CD4-positive, alpha-beta T cell treated with Interleukin-1 beta for 1 hour (primary cell): ENCODE measurements at places on chromosomes 4 and X.

GRCh38 chrX:95764972-95765451, 919.6 kb upstream of the DIAPH2 start:
- no peak for DNase-seq

- DNase-seq: peak; percentile 5
Measured at GRCh38 chrX:108091878-108092291, 307 bp downstream of the ATG4A start.

GRCh38 chr4:166432842-166433241, 559.8 kb downstream of the TLL1 start:
- DNase-seq: no peak

- no peak for DNase-seq
Measured at GRCh38 chr4:145731028-145731427, 51.1 kb downstream of the C4orf51 start.

DNA sequence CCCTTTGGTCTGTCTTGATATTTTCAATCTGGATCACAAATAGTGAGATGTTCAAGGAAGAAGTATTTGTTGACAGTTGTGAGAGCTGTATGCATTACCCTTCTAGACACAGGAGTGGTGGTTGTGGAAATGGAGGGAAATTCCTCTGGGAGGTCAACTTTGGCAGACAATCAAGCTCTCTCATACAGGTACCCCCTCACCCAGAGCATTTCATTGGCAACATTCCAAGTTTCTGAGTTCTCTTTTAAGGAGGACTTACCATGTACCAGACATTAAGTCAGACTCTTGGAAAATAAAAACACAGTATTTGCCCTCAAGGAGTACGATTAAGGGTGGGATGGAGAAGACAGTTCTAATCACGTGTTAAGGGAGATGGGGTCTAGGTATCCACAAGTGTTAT, 45.3 kb downstream of the KLHL15 start:
- DNase-seq: no peak

- no peak for DNase-seq
Measured at GRCh38 chrX:74527350-74527749, 87.1 kb downstream of the RLIM start.

DNA sequence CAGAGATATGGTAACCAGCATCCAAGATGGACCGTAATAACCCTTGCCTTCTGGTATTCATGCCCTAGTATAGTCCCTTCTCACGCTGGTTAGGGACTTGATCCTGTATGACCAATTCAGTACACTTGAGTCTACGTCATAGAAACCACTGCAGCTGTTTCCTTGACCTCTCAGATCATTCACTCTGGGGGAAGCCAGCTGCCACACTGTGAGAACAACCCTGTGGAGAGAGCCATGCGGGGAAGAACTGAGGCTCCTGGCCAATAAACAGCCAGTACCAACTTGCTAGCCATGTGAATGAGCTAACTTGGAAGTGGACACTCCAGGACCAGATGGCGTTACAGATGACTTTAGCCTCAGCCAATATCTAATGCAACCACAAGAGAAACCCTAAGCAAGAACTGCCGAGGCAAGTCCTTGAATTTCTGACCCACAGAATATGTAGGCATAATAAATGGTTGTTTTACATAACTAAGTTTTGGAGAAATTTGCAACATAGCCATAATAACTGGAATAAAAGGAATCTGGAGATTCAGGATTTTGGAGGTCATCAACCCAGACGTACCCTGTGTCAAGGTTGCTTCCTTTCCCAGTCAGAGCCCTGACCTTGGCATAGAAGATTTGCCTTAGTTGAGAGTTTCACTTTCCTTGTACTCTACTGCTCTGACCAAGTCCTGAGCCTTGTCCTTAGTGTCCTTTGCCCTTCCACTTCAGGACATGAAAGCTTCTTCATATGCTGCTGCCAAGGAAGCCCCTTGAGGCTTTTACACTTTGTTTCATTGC, 87.3 kb upstream of the ZNF81 start:
- DNase-seq: no peak

DNA sequence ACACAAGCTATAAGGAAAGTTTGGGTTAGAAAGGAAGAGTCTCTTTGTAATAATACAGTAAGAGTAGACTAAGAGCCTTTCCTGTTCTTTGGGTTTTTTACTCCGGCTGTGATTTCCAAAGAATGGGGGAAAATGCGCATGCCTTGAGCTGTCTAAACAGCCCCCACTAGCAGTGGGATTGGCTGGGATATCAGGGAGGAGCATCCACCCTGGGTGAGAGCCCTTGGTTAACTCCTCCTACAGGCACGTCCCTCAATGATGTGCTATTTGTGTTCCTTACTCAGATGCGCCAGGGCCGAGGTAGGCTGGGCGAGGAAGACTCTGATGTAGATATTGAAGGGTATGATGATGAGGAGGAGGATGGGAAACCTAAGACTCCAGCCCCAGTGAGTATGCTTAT, 74.0 kb upstream of the OGT start:
- DNase-seq: no peak

- no peak for DNase-seq
Measured at GRCh38 chrX:40080894-40081678, 16.7 kb downstream of the BCOR start.

GRCh38 chr4:64250061-64250460, 159.2 kb downstream of the TECRL start:
- no peak for DNase-seq

GRCh38 chrX:106932960-106933537, 12.8 kb downstream of the CLDN2 start:
- DNase-seq: no peak

GRCh38 chrX:135591871-135592270, 71.4 kb downstream of the INTS6L start:
- DNase-seq: no peak

- no peak for DNase-seq
Measured at GRCh38 chr4:4594285-4594920, 52.6 kb upstream of the STX18 start.

- no peak for DNase-seq
Measured at GRCh38 chr4:1004557-1005485, 6.6 kb upstream of the FGFRL1 start.

DNA sequence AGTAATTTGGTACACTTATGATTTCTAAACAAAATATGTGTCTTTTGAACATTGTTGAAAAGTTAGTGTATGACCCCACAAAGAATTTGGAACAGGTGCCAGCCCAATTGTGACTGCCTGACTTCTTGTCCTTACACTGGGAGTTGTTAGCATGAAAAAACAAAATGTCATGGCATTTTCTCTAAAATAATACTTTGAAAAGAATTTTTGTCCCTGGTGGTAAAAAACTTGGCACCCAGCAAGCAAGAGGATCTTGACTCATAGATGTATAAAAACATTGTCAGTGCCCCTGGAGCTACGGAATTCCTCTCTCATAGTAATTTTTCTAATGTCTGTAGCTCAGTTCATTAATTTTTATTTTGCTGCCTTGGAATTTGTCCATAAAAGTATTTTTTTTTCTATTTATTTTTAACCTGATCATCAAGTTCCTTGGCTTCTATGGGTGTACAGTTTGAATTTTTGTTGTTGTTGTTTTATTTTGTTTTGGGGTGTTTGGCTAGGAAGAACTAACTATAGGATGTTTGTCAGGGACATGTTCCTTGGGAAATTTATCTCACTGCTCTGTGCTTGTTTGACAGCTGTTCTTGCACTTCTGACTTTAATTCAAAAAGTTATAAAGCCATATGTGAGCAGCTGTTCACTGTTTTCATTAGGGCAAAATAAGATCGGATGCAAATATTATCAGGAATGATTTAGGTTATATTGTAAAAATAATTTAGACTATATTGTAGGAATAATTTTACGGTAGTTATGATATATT, 95.4 kb upstream of the NUDT6 start:
- DNase-seq: no peak

DNA sequence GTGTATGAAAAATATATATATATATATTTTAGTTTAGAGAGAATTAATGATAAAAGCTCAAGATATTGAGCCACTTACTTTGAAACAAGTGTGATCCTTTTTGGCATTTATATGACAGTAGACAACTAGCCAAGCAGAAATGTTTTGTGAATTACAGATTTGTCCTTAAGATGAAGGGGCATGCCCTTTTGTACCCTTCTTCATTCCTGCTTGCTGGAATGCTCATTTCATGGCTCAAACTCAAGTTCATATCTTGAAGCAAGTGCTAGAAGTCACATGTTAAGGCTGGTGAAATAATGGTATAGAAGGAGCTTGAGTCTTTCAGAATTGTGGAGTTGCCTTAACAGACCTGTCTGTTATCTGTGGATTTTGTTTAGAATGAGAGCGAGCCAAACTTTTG, 203.0 kb downstream of the BMPR1B start:
- DNase-seq: no peak

DNA sequence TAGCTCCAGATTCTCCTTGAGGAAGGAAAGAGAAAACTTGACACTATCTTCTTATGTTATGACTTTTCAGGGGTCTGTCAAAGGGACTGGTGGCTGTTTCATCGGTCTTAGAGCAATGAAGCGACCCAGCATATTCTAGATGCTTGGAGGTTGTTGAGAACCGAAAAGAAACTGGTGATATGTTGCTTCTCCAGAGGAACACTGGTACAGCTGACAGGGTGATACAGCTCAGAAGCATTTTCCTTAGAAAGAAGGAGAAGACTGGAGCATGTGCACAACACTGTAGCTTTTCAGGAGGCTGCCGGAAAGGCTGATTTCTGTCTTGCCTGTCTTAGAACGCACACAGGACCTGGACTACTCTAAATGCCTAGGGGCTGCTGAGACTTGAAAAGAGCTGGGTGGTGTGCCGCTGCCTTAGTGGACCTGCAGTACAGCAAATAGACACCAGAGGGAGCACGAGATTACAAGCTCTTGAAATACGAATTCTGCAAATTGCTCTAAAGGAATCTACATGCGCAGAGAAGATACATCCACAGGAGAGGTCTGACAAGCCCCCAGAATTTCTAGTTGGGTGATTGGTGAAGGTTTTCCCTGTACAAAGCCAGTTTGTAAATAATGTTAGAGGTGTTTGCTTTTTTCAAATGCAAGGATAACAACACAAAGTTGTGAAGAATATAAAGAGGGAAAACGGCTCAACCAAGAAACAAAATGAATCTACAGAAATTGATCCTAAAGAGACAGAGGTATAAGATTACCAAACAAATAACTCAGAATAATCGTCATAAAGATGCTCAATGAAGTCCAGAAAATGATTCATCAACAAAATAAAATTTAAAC, 223.1 kb upstream of the DMD start:
- peak; percentile 5 for DNase-seq

- no peak for DNase-seq
Measured at GRCh38 chr4:80814266-80814665, 216.2 kb upstream of the BMP3 start.

- peak; percentile 93 for DNase-seq
Measured at GRCh38 chrX:30652527-30653414, 452 bp upstream of the GK start.

DNA sequence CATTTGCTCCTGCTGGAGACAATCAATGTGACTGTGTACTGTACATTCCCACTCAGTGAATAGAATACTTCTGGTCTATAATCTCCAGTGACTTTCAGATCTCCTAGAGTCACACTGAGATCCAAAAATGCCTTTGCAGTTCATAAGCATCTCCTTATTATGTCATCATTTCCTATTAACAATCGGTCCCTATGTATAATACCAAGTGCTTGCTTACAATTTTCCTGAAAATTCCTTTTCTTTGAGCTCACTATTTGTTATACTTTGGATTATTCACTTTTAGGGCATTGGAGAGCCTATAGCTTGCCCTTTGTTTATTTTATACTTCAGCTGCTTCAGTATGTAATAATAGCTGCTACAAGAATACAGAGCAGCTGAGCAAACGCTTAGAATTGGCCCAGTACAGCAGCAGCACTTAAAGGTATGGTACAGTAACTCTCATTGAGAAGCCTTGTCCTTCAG, 313.0 kb downstream of the DCTD start:
- no peak for DNase-seq

- no peak for DNase-seq
Measured at GRCh38 chrX:29299684-29300083, 712.4 kb downstream of the IL1RAPL1 start.

DNA sequence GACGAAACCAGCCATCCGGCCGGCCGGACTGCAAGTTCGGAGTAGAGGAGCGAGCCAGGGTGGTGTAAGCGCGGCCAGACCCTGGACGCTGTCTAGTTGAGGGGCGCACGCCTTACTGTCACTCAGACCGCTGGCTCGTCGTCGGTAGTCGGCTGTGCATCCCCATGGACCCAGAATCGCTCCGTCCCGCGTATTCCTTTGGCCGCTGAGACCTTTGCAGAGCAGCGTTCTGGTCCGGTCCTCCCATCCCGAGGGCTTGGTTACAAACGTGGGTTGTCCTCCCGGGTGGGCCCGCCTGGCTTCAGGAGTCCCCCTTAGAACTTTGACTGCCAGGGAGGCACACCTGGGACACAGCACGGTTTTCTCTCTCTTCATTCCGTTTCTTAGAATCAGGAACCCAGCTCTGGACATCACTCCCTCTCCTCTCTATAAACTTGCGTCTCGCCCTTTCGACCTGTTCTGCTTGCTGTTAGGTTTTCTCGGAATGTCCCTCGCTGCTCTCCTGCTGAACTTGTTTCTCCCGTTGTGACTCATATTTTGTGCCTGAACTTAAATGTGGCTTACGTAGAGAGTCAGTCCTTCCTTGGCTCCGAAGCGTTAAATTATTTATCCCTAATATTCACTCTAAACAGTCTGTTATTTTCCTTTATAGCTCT, 672 bp downstream of the PGM2 start:
- DNase-seq: no peak

- DNase-seq: no peak
Measured at GRCh38 chrX:38332505-38332904, 5.2 kb upstream of the RPGR start.

DNA sequence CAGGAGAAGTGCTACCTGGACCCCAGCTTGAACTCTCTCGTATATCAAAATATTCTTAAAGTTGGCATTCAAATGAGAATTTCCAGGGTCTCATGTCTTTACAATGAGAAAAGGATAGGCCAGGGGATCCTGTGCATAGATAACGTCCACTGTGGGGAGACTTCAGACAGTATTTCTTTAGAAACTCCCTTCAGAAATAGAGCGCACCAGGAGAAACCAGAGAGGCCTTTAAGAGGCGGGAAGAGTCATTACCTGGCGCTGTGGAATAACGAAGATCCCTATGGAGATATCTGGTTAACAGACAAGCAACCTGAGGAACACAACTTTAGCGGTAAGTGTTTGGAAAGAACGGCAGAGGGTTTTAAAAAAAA, 600 bp downstream of the RADX start:
- no peak for DNase-seq

DNA sequence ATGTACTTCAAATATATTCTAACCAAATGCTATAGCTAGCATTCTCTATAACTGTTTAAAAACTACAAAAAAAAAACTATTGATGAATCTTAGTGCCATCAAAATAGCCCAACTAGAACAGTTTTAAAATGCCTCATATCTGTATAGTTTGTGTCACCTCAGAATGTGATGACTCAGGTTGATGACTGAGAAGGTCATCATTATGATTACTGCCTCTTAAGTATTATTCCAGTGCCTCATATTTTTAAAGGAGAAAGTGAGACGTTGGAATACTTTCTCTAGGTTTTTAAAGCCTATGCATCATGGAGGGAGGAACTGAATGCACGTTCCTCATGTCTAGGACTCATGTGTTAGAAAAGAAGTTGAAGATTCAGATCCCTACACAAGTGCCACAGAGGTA, 88.2 kb downstream of the TMA16 start:
- DNase-seq: no peak

- no peak for DNase-seq
Measured at GRCh38 chr4:145503486-145504072, 21.9 kb downstream of the SMAD1 start.
